ENCODE measurements at places on chromosomes 2 and 18.

DNA sequence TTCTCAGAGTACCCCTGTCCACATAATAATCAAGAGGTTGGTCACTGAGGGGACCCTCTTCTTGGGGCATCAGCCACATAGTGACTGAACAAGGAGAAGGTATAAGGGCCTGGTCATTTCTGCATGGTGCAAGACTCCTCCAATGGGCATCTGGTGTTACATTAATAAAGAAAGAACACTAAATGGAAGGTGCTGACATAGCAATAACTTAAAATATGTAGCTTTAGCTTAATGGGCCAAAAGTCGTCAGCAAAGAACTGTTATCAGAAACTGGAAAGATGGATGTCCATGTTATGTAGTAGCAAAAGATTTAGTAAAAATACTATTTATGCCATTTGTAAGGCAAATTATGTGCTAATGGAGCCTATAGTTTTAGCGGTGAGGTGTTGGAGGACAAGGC lies 916.5 kb upstream of the SOX11 start:
- no peak for DNase-seq

DNA sequence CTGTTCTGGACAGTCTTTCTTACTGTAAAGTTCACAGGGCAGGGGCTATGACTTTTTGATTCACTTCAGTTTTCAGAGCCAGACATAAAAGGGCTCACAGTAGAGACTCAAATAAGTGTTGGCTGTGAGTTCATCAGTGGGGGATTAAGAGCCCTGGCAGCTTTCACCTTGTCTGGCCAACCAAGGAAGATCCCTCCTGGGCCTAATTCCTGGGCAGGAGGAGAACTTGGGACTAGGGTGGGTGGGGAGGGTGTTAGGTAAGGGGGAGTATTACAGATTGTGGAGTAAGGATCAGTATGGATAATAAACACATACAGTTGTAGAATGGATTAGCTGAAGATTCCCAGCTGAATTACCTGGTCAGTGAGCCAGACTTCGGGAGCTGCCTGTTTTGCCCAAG lies 904 bp upstream of the SFXN5 start:
- DNase-seq, result no peak

DNA sequence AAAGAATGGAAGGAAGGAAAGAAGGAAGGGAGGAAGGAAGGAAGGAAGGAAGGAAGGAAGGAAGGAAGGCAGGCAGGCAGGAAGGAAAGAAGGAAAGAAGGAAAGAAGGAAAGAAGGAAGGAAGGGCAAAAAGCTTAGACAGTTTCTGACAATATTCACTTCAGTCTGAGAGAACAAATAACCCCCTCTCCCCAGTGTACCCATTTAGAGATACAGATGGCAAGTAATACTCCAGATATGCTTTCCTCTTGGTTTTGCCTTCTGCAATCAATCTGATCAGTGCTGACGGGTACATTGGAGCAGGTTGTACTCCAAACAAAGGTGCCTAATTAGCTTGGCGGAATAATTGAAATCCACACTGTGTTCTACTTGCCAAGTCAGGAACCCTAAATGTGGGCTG lies 534.6 kb upstream of the TMEFF2 start:
- no peak for DNase-seq

GRCh38 chr2:158194229-158194628 lies 92.6 kb downstream of the UPP2 start:
- no peak for DNase-seq

GRCh38 chr2:67214585-67215185 lies 182.4 kb upstream of the ETAA1 start:
- no peak for DNase-seq

DNA sequence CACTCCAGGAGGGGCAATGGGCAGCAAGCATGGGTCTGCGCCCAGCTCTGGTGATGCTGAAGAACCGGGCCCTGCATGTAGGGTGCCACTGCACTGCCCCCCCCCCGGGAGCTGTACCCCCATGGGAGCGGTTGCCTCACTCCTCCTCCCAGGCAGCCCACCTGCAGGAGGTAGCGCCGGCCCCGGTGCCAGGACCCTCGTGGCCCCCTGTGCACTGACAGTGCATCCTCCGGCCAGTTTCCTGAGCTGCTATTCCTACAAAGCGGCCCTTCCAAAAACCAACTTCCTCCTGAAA lies 109.4 kb downstream of the ZNF516 start:
- DNase-seq, result no peak

DNA sequence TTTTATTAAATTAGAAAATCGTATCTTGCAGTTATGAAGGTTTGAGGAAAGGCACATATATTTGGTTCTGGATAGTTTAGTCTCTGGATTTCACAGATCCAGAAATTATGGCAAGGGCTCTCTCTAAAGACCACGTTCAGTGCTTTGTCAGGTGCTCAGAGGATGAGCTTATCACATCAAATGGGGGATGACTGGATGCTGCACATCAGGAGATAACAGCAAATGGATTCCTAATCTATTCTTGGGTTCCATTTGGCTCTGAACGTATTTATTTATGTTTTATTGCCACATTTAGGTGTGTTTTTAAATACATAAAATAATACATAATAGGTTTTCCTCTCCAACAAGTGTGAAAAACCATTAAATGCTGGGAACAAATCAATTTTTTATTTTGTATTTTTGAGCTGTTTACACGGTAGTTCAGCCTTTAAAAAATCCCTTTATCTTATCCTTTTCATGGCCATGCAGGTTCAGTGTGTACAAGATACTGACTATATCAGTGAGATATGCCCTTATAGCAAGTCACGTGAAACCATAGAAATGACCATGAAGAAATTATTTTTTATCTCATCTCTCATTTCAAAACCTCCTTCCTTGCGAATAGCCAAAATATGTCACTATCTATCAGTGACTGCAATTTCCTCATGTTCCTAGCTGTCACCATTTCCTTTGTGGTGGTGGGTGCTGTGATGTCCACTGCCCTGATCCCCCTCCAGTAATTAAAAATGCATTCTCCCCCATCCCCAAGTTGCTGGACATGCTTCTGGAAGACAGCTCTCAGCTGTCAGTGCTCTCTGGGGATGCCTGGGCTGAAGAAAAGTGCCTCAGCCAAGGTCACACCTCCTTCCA lies 25.9 kb upstream of the CXCR4 start:
- no peak for DNase-seq

DNA sequence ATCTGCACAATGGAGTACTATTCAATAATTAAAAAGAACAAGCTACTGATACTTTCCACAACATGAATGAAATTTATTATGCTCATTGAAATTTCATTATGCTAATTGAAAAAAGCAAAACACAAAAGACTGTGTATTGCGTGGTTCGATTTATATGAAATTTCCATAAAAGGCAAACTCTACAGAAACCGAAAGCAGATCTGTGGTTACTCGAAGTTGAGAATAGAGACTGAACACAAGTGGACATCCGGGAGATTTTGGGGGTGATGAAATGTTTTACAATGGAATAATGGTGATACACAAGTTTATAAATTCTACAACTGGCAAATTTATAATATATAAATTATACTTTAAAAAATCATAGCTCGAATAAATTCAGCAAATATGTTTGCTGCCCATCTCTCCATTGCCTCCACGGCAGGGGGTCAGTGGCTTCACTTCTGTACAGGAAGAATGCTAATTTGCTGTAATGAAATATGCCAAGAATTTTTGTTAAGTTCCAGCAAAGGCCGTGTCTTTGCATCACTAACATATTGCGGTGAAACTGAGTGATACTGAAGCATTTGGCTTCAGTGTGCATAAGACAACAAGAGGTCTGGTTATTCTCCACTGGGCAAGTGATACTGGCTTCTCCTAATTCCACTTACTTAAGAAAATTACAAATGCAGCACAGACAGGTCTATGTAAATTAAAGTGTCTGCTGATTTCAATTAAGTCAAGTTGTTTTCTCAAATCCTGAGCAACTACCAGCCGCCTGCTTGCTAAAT lies 96.7 kb downstream of the TMEM163 start:
- DNase-seq, result no peak

DNA sequence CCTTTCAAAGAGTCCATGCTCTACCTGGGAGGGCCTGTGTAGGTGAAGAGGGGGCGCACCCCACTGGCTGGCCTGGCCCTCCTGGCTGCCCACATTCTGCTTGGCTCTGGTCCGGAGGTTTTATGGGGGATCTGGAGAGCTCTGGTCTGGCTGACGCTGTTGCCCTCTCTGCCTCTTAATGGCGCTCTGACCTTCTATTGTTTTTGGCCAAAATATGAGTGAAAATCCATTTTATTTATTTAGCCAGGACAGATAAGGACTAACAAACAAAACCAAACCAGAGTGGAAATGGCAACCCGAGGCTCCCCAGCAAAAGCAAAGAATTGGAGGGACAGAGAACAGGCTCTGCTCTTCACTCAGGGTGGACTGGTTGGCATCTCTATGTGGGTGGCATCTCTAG lies 45.7 kb downstream of the PRKCE start:
- DNase-seq, result no peak

GRCh38 chr2:125516496-125517109 lies 1139.4 kb upstream of the GYPC start:
- DNase-seq, result no peak

DNA sequence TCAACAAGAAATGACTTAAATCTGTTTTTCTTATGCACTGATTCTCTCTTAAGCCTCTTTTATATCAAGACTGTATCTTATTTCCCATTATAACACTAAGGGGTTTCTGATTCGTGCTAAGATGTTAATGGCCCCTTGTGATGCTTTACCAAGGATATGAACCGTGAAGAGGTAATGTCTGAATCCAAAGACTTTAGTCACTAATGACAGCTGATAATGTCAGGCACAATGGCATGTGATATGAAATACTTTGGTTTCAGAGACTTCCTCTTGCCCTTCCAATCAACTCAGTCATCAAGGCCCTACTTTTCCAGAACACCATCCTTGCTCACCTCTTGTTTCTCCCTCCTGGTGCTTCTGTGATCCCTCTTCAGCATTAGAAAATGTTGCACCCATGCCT lies 262.8 kb downstream of the KCNE4 start:
- DNase-seq, result no peak

- no peak for DNase-seq
These were observed 49.8 kb upstream of the SLC1A4 start for GRCh38 chr2:64939332-64939917.

- DNase-seq, result no peak
These were observed 140.3 kb upstream of the SLC8A1 start for GRCh38 chr2:40592218-40592617.

DNA sequence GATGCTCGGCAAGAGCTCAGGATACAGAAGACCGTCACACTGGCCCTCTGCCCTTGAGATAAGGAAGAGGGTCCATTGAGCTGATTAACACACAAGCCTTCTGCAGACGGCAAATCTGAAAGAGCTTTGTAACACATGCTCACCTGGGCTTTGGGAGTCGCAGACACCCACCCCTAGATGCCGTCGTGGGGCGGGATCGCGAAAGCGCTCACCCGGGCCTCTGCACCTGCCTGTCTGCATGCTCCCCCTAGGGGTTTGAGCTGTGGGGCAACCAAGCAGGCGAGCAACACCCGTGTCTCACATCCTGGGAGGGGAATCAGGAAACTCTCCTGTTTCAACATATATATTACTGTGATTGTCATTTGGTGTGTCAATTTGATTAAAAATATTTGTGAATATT lies 99.8 kb upstream of the KCNH7 start:
- DNase-seq, result no peak

DNA sequence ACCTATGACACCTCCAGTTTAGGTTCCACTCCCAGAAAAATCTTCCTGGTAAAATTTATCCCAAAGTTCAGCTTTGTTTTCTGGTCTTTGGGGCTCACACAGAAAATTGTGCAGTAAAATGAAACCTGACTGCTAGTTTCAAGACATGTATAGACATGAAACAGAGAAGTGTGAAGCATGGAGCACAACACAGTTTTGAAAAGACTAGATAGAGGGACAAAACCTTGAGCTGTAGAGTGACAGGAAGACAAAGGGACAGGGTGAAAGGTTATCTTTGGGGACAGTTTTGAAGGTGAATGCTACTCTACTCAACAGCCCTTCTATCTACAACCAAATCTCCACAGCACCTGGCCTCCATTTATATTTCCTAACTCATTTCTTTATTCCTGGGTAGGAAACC lies 352.6 kb downstream of the RBM43 start:
- DNase-seq, result no peak

- no peak for DNase-seq
These were observed 60.5 kb downstream of the RIT2 start for GRCh38 chr18:43054815-43055519.

DNA sequence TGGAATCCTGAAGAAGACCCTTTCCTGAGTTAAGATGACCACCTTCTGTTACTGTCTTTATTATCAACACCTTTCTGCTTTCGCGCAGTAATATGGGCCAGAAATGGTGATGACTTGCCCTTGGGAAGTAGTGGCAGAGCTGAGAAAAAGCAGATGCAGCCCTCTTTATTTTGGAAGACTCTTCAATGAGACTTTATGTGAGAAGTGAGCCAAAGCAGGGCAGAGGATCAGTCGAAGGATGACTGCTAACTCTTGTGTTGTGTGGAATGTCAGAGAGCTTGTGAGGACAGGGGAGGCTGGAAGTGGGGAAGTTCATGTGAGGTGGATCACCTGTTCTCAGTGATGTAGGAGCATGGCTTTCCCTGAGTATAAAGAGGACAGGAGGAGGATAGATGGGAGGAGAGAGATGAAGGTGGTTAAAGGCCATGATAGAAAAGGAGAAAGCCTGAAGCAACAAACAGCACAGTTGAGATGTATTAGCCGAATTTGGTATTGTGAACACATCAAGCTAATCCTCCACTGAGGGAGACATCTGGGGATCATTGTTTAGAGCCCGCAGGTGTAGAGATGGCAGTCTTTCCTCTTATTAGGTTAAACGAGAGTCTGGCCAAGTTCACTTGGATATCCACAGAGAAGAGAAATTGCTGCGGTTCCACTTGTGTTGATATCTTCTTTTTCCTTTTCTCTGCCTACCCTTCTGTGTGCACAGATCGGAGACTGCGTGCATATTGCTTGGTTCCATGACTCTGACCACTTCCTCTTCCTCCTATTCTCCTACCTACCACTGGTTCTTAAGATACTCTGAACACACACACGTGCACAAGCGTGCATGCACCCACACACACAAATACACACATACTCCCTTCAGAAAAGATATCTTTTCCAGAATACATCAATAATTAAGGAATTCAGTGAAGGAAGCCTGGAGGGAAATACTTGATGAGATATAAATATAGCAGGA lies 67.4 kb downstream of the SLC9A2 start:
- no peak for DNase-seq

DNA sequence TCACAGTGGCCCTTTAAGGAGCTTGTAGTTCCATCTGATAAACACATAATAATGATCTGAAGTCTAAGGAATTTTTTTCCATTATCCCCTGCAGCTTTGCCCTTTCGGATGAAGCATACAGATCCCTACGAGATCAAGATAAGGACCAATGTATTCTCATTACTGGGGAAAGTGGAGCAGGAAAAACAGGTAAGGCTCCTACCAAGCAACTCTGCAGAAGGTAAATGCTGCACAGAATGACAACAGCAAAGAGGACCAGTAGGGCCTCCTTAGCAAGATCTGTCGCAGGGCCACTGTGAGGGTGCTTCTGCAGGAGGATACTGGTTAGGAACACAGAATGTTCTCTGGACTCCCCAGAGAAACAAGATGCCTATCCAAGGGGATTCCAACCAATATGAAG lies 84.6 kb downstream of the MYO1B start:
- DNase-seq, result no peak

- no peak for DNase-seq
These were observed 84.5 kb downstream of the RND3 start for GRCh38 chr2:150402953-150403352.

GRCh38 chr18:50422286-50422898 lies 47.5 kb downstream of the SKA1 start:
- DNase-seq, result no peak

- no peak for DNase-seq
These were observed 198.9 kb downstream of the ADCYAP1 start for GRCh38 chr18:1103537-1103936.

Data from stimulated activated CD8-positive, alpha-beta memory T cell treated with anti-CD3 and anti-CD28 coated beads, Interleukin-7, amount 100 ng/mL, for 1 hour (primary cell).